ENCODE measurements at places on chromosomes 1 and 21. TPM values are rescaled to one million over a fixed set of nuclear protein-coding genes. Genes with fewer than 3 reads are reported as not detected.

DIRAS3 gene
- 3.5 TPM for total RNA-seq

GRCh38 chr21:46055863-46056281, 42.0 kb upstream of the COL6A2 start:
- H3K36me3 ChIP-seq = no peaks in the 10 kb centered on the region
- no peak overlapping the region for H3K4me3 ChIP-seq
- H3K4me1 ChIP-seq = no peaks in the 10 kb centered on the region
- H3K27ac ChIP-seq = peak overlapping the region; percentile 63

- H3K27me3 ChIP-seq = no peaks in the 10 kb centered on the region
- no peaks in the 10 kb centered on the region for H3K36me3 ChIP-seq
- H3K4me3 ChIP-seq = no peak overlapping the region
- H3K4me1 ChIP-seq = no peaks in the 10 kb centered on the region
Observed at GRCh38 chr1:117541003-117541402, 64.8 kb upstream of the TENT5C start.

DNA sequence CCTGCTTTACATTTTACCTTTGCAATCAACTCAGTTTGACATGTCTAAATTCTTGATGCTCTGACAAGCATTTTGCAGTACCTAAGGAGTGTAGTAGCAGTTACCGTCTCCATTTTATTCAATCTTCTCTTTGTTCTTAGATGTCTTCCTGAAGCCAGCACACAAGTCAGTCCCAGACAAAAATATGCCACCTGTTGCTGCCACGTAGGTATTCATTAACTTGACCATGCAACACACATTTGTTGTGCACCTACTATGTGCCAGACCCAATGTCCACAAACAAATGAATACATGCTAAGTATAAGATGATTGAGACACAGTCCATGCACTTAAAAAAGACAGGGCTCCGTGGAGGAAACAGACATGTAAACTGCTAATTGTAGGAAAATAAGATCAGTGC, 81.5 kb upstream of the NGF start:
- DNase-seq = no peak
- H3K27ac ChIP-seq = no peak overlapping the region
- H3K4me3 ChIP-seq = no peak overlapping the region

GRCh38 chr1:22609291-22609690, 27.1 kb upstream of the C1QA start:
- no peak for DNase-seq
- no peaks in the 10 kb centered on the region for H3K36me3 ChIP-seq
- H3K27ac ChIP-seq = no peak overlapping the region
- no peaks in the 10 kb centered on the region for H3K4me1 ChIP-seq
- H3K4me3 ChIP-seq = no peak overlapping the region
- peaks cover 6% of the 10 kb centered on the region for H3K27me3 ChIP-seq

S100A7 gene
- total RNA-seq = not detected

Data from lung (tissue), 17 donors.